ENCODE measurements at places on chromosomes 1 and 21.

DNA sequence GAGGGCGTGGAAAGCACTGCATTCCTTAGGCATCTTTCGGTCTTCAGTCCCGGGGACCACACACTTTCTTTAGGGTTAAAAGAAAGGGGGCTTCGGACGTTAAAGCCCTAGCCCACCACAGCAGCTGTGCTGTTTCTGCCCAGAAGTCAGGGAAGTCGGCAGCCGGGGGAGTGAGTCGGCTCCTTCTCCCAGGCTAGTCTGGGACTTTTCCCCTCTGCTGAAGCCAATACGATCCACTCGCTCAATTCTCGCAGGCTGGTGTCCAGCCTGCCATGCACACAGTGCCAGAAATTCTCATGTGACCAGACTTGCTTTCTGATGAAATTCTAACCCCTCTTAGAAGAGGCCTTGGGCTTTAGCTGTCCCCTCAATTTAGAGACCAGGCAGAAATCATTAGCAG lies 67.7 kb downstream of the BCAR3 start:
- DNase-seq, result no peak

GRCh38 chr1:164754088-164754600 lies 195.2 kb downstream of the PBX1 start:
- no peak for DNase-seq

DNA sequence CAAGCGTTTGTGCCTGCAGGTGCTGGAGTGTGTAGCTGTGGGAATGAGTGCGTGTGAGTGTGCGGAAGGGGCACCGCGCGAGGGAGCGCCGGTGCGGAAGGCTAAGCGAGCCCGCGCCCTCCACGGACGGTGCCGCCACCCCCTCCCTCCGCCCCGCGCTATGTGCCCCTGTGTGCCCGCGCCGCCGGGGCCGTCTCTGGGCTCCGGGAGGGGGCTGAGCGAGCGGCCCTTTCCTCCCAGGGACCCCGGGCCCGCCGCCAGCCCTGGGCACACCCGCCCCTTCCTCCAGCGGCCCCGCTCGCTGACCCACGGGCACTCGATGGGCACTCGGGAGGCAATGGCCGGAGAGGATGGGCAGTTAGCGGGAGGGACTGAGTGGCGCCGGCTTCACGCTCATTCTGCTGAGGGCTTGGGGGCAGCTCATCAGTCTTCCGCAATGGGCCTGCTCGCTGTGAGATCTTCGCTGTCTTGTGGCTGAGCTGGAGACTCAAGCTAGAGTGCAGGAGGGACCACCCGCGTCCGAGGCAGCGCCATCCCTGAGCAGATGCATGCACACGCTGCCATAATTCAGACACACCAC lies 8.6 kb upstream of the ADGRB2 start:
- DNase-seq, result no peak

GRCh38 chr1:248855580-248855979 lies 3.3 kb downstream of the ZNF692 start:
- DNase-seq, result no peak

DNA sequence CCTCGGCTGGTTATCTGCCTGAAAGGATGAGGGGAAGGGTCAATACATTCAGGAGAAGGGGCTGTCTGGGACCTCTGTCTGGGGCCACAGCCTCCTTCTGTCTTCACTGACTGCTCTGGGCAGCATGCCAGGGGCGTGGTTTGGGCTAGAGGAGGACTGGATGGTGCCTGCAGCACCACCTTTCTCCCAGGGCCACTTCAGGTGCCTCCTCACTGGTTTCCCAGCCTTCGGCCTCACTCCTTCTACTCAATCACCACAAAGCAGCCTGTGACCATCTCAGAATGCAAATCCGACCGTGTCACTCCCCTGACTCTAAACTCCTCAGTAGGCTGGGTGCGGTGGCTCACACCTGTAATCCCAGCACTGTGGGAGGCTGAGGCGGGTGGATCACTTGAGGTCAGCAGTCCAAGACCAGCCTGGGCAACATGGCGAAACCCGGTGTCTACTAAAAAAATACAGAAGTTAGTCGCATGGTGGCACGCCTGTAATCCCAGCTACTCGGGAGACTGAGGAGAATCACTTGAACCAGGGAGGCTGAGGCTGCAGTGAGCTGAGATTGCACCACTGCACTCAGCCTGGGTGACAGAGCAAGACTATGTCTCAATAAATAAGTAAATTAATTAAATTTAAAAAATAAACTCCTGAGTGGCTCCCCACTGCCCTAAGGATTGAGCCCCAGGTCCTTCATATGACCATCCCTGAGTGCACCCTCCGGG lies 50.1 kb upstream of the ECE1 start:
- peak; percentile 59 for DNase-seq

GRCh38 chr1:226813671-226814591 lies 56.5 kb upstream of the PSEN2 start:
- DNase-seq, result no peak

DNA sequence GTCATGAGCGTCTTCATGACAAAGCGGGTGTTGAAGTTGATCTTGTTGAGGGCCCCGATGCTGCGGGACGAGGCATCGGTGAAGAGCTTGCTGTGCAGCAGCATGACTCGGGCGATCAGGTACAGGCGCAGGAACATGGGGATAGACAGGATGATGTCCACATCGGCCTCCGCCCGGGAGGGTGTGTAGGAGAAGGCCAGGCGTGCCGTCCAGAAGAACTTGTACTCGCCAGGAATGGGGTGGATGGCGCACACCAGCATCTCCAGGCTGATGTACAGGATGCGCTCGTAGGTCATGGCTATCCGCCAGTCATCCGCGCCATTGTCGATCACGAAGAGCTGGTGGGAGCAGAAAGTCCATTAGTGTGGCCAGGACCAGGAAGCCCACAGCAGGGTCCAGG lies 98.0 kb downstream of the KCNN3 start:
- no peak for DNase-seq

DNA sequence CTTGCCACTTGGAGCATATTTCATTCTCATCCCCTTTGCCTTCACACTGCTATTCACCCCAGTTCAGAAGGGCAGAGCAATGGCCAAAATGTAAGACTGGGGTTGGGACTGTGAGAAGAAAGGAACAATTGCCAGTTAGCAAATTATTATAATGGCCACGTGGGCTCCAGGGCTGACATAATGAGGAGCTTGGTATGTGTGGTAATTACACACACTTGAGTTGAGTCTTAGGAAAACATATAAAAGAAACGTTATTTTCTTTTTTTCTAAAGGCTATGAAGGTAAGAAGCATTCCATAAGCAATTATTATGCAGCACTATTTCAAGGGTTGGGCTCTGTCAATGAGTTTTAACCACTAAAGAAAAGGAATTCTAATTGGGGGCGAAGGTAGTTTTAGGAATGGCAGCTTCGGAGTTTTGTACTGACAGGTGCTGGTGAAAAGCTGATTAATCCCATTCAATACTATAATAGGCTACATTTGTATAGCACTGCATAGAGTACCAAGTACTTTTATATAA lies 32.5 kb upstream of the BCL10 start:
- DNase-seq, result no peak

GRCh38 chr1:220045356-220046051 lies 801 bp downstream of the EPRS1 start:
- no peak for DNase-seq

DNA sequence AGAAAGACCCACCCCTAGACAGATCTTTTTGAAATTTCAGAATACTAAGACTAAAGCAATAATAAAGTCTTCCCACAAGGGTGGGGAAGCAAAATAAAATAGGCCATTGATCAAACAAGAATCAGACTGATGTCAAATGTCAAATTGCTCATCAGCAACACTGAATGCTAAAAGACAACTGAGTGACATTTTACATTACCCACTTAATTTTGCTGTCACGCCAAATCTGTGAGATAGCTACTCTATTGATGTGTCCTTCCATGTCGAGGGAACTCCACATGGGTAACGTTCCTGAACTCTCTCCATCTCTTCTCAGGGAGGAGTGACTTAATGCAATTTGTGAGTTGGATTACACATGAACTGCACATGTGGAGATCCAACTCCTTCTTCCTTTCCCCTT lies 271.7 kb upstream of the CAMK1G start:
- DNase-seq, result no peak

- no peak for DNase-seq
Measured at GRCh38 chr1:94716965-94717364, 103.2 kb upstream of the SLC44A3 start.

DNA sequence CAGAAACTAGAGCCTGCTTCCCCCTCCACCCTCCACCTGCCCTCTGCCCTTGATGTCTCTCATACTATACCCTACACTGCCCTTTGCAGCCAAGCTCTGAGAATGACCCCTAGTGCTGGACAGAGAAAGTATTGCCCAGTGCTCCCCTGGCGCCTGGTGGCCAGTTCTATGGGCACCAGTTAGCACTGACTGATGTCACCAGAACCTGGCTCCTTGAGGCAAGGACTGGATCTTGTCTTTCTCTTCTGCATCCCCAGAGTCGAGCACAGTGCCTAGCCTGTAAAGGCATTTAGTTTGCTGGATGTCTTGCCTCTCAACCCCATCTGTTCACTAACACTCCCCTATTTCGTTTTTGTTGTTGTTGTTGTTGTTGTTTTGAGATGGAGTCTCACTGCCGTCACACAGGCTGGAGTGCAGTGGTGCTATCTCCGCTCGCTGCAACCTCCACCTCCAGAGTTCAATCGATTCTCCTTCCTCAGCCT lies 5.9 kb downstream of the PHLDA3 start:
- DNase-seq, result no peak

DNA sequence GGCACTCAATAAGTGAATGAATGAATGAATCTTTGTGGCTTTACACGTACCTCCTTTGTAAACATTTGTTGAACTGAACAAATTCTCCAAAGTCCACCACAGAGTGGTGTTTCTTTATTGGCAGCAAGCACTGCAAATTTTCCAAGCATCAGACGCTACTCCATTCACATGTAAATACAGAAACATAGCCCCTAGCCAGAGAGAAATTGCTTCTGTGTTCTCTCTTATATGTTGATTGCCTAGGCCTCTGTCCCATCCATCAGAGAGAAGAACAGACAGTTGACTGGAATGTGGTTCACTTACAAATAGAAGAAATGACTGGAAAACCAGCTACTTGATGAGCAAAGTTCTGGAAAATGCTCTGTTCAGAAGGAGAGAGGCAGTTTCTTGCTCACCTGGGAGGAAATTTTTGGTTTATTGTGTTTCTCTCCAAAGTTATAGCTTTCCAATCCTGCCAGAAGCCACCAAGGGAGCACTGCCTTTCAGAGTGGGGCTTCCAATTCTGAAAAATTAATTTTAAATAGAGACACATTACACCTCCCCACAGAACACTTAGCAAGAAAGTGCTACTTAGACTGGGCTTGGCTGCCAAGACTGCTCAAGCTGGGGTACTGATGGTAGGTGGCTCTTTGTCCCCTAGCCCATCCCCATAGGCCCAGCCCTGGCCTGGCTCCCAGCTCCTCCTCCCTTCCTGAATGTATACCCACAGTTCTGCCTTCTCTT lies 18.1 kb upstream of the KIRREL1 start:
- no peak for DNase-seq
